Ureter (tissue), 1 donor: ENCODE measurements at places on chromosomes 5 and 9.

DNA sequence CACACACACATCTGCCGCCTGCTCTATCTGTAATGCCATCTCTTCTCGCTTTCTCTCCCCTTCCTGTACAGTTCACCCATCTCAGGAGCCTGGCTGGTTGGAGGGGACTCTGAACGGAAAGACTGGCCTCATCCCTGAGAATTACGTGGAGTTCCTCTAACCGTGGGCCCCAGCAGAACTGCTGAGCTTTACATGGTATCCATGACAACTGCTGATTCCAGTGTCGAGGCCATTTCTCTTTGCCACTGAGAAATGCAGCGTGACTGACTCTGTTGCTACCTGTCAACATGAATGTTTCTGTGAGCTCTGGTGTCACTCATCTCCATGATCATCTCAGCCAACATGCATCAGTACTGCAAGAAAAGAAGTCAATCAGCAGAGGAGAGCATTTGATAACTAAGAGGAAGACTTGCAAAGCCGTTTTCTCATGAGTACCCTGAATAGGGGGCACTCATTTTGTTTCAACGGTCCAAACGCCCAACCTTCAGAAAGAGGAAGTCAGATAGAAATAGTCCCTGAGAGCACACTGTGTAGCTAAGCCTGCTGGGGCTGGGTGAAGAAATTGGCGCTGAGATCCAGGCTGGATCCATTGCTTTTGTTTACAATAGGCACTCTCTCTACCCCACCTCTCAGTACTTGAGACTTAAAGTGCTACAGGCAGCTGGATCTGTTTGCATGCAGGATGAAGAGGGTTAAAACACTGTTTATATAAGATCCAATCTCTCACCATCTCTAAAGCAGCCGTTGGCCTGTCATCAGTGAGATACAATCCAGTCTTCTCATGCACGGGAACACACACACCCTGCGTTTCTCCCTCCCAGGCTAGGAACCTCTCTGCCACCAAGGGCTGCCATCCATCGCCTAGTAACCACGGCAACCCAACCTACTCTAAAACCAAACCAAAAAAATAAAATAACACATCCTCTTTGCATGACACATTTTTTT, 180.9 kb downstream of the NR3C1 start:
- no peak for DNase-seq

GRCh38 chr9:19828576-19829109, 39.8 kb upstream of the SLC24A2 start:
- DNase-seq, result no peak

- no peak for DNase-seq
Measured at GRCh38 chr5:75051217-75051751, 1.1 kb downstream of the GCNT4 start.

DNA sequence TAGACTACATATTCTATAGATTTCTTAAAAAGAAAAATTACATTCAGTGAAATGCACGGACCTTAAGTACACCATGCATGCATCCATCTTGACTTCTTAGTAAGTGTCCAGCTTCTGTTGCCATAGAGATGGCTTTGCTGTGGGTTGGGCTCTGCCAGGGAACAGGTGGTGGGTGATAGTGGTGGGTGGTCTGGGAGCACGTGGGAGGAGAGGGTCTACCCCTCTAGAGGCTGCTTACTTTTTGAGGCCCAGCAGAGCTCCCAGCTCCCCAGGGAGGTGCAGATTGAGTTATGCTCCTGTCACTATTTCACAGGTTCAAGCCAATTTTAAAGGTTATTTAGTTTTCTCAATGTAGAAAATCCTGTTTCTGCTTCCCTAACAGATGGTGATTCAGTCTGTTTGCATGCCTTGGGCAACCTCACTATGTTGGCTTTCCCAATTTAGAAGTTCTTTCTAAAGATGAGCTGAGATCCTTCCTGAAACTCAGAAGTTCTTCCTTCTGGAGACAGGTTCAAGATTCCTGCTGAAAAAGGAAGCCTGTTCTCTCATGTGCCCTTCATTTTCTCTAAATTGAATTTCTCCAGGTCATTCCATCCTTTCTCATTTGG, 107.4 kb upstream of the LHFPL2 start:
- no peak for DNase-seq

GRCh38 chr5:139745800-139746690, 49.6 kb upstream of the PSD2 start:
- DNase-seq, result peak; percentile 58
